ENCODE measurements at places on chromosomes 1 and 21.
A peak's percentile ranks its signal among the peaks of the same experiment; 100 is the strongest.

GRCh38 chr1:23561076-23561812, 1.9 kb upstream of the ID3 start:
- no peak for DNase-seq

DNA sequence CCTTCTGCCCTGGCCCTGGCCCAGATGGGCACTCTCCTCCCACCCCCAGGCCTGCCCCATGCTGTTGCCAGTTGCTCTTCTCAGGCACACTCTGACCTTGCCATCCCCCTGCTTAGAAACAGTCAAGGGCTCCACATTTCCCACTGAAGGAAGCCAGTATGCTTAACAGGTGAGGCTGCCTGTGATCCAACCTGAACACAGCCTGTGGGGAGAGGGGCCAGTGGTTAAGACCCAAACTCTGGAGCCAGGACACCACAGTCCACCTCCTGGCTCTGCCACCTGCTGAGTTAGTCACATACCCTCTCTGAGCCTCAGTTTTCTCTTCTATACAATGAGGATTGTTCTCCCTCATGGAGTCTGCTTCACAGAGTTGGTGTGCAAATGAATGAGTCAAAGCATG, 526.9 kb downstream of the MATN1 start:
- DNase-seq, result no peak

- peak; percentile 39 for DNase-seq
Observed at GRCh38 chr1:56566061-56566744, 13.2 kb downstream of the PLPP3 start.

- DNase-seq, result no peak
Observed at GRCh38 chr21:36723371-36723881, 24.5 kb downstream of the SIM2 start.

- peak; percentile 31 for DNase-seq
Observed at GRCh38 chr1:115791816-115792215, 23.3 kb upstream of the CASQ2 start.

- DNase-seq, result no peak
Observed at GRCh38 chr1:54506594-54506993, 41.4 kb upstream of the ACOT11 start.
